ENCODE measurements at places on chromosomes 1 and 21.

- H3K4me3 ChIP-seq = no peak overlapping the region
- no peaks in the 10 kb centered on the region for H3K27me3 ChIP-seq
- H3K27ac ChIP-seq = peak overlapping the region; percentile 80
These were observed 34.1 kb downstream of the TMCO4 start for GRCh38 chr1:19765623-19766022.

- H3K4me1 ChIP-seq = peaks cover 3% of the 10 kb centered on the region
- H3K36me3 ChIP-seq = no peaks in the 10 kb centered on the region
- no peak overlapping the region for H3K27ac ChIP-seq
- H3K27me3 ChIP-seq = peaks cover 3% of the 10 kb centered on the region
- DNase-seq = no peak
These were observed 36.1 kb upstream of the IL20 start for GRCh38 chr1:206829282-206829681.

DNA sequence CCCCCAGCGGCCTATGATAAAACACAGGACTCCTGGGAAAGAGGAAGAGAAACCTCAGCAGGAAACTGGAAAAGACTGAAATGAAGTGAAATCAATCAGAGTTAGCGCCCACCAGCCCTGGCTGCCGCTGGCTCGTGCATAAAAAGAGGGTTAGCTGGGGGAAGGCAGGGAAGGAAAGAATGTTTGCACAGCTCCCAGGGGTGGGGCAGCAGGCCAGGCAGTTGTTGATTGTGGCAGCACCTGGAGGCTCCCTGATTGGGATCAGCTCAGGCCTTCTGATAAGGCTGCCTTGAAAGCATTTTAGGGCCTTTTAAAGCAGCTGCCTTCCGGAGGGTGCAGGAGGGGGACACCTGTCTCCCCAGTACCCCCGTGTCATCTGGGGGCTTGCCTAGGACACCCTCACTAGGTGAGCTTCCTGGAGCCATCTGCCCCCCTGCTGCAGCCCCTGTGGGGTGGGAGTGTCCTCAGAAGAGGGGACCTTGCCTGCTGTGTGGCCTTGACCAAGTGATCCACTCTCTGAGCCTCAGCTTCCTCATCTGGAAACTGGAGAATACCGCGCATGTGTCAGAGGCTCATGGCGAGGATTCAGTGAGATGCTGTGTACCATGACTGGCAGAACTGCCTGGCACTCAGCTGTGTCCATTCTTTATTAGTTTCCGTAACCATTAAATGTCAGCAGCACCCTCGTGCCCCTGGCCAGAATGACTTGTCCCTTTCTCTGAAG is 6.6 kb downstream of the EPHB2 start:
- no peaks in the 10 kb centered on the region for H3K36me3 ChIP-seq
- H3K4me3 ChIP-seq = no peak overlapping the region
- H3K27ac ChIP-seq = no peak overlapping the region
- DNase-seq = no peak
- H3K27me3 ChIP-seq = no peaks in the 10 kb centered on the region

GRCh38 chr21:15247613-15248012 is 182.8 kb upstream of the NRIP1 start:
- no peak overlapping the region for H3K27ac ChIP-seq
- DNase-seq = no peak
- H3K36me3 ChIP-seq = no peaks in the 10 kb centered on the region
- H3K27me3 ChIP-seq = no peaks in the 10 kb centered on the region

All from fibroblast of lung (primary cell).